ENCODE measurements at places on chromosomes 13 and 19. TPM values are rescaled to one million over a fixed set of nuclear protein-coding genes. Genes with fewer than 3 reads are reported as not detected.

The SLC7A10 gene
- polyA plus RNA-seq, result 0.40 TPM

The S1PR2 gene
- polyA plus RNA-seq, result 15.1 TPM

The C19orf38 gene
- polyA plus RNA-seq, result 2.2 TPM

The JAK3 gene
- 4.4 TPM for polyA plus RNA-seq

The IGFL2 gene
- 0.13 TPM for polyA plus RNA-seq

The TNFAIP8L1 gene
- polyA plus RNA-seq, result 9.4 TPM

The GPR12 gene
- polyA plus RNA-seq, result not detected

The ZNF534 gene
- 0.53 TPM for polyA plus RNA-seq

The PGLYRP1 gene
- 0.44 TPM for polyA plus RNA-seq

The RNF113B gene
- not detected for polyA plus RNA-seq

The SGCG gene
- 6.4 TPM for polyA plus RNA-seq

The RAB3A gene
- 5.2 TPM for polyA plus RNA-seq

The C1QTNF9 gene
- 0.43 TPM for polyA plus RNA-seq

The GAS6 gene
- 26.6 TPM for polyA plus RNA-seq

The PGLYRP2 gene
- not detected for polyA plus RNA-seq

The SEMA6B gene
- 3.1 TPM for polyA plus RNA-seq

The LILRA2 gene
- 0.79 TPM for polyA plus RNA-seq

The PRSS57 gene
- 0.46 TPM for polyA plus RNA-seq

The ZNF43 gene
- polyA plus RNA-seq, result 42.5 TPM

The PSG1 gene
- polyA plus RNA-seq, result not detected

The NUMBL gene
- 11.5 TPM for polyA plus RNA-seq

The ZNF274 gene
- 20.1 TPM for polyA plus RNA-seq

The ZNF112 gene
- 12.9 TPM for polyA plus RNA-seq

The MEIOSIN gene
- not detected for polyA plus RNA-seq

The UBA52 gene
- 855 TPM for polyA plus RNA-seq

The MATK gene
- 1.3 TPM for polyA plus RNA-seq

The CEACAM1 gene
- polyA plus RNA-seq, result 13.8 TPM

The TEX26 gene
- polyA plus RNA-seq, result 1.1 TPM

The TMIGD2 gene
- polyA plus RNA-seq, result 0.21 TPM

The MYO16 gene
- 0.47 TPM for polyA plus RNA-seq

All from left renal pelvis (tissue), 4 donors.